Globus pallidus (tissue), 1 donor: ENCODE measurements at places on chromosomes 16 and 17.

DNA sequence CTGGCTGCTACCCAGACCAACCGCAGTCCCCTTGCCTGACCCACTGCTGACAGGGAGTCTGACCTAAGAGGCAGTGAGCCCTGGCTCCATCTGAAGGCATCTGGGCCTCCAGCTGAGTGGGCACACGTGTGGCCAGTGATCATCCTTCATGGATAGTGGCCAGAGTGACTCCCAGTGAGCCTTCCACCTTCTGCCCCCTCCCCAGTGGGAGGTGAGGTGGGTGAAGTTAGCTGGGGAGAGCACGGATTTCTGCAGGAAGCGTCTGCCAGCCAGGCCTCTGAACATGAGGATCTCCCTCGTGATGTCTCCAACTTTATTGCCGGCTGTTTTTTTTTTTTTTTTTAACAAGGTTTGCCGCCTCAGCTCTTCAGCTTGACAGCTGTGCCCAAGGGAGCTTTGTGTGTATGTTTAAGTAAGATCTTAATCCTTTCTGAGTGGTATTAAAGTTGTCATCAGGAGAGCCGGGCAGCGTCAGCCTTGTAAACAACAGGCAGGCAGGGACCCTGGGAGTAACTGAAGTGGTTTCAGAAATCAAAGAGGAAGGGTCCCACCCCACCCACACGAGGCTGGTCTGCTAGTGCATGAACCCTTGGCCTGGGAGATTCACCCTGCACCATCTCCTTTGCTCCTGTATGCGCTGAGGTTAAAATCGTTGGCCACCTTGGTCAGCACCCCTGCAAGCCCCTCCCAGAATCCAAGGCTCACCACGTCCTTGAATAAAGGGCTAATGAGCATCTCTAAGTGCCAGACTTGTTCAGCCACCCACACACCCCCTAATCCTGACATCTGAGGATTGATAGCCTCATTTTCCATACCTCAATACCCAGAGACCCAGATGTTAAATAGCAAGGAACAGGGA, 33.3 kb downstream of the RHBDL3 start:
- DNase-seq: no peak

DNA sequence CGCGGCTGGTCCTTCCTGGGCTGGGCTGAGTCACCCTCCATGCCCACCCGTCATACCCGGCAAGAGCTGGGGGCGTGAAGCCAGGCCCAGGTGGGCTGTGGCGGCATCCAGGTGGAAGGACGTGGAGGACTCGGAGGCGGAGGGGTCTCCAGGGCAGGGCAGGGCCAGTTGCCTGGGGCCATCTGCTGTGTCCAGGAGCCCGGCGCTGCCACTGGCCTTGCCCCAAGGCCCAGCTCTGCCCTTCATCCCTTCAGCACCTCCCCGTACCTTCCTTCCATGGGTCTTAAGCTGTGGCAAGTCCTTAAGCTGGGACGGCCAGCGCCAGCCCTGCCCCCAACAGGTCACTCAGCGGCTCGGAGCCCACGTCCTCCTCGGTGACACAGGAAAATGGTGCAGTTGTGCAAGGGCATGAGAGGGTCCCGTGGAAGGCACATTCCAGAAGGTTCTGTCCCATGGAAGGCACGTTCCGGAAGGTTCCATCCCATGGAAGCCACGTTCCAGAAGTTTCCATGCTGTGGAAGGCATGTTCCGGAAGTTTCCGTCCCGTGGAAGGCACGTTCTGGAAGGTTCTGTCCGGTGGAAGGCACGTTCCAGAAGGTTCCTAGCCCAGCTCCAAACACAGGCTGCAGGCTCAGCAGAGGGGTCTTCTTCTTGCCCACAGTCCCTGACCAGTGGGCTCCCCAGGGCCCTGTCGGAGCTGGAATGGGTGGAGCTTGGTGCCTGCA, 10.4 kb upstream of the CDH15 start:
- DNase-seq: no peak

DNA sequence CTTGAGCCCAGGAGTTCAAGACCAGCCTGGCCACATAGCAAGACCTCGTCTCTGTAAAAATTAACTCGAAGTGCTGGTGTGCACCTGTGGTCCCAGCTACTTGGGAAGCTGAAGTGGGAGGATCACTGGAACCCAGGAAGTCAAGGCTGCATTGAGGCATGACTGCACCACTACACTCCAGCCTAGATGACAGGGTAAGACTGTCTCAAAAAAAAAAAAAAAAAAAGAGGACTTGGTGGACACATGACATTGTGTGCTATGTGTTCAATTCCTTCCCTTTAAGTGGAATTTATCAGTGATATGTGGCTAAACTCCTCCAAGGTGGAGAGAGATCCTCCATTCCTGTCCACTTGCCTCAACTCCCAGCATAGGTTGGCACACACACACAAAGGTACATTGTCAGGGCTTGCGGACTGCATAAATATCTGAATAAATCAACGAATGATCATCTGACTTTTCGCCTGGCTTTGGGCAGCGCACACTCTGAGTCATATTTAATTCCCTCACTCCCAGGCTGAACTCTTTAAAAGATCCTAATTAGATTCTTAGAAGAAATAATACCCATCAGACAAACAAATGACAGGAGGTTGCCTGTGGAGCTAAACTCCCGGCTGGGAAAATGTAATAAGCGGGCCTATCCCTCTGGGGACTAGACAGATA, 25.0 kb upstream of the SYT17 start:
- DNase-seq: no peak

GRCh38 chr16:74280448-74280847, 16.2 kb upstream of the PSMD7 start:
- DNase-seq: no peak

DNA sequence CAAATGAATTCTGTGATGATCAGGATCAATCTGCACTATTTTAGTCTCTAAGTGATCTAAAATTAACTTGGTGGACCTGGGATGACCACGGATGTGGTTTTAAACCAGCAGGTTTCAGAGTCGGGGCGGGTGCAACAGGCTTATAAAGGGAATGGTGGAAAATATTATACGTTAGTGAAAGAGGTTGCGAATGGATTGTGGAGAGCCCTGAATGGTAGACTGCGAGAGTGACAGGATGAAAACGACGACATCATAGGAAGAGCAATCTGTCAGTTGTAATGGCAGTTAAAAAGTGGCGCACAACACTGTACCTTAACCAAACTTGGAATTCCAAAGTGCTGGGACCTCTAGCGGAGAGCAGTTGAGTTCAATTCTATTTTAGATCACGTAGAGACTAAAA, 1.2 kb upstream of the CYB5B start:
- no peak for DNase-seq

- DNase-seq: no peak
Measured at GRCh38 chr17:18860161-18860972, 2.4 kb downstream of the PRPSAP2 start.

DNA sequence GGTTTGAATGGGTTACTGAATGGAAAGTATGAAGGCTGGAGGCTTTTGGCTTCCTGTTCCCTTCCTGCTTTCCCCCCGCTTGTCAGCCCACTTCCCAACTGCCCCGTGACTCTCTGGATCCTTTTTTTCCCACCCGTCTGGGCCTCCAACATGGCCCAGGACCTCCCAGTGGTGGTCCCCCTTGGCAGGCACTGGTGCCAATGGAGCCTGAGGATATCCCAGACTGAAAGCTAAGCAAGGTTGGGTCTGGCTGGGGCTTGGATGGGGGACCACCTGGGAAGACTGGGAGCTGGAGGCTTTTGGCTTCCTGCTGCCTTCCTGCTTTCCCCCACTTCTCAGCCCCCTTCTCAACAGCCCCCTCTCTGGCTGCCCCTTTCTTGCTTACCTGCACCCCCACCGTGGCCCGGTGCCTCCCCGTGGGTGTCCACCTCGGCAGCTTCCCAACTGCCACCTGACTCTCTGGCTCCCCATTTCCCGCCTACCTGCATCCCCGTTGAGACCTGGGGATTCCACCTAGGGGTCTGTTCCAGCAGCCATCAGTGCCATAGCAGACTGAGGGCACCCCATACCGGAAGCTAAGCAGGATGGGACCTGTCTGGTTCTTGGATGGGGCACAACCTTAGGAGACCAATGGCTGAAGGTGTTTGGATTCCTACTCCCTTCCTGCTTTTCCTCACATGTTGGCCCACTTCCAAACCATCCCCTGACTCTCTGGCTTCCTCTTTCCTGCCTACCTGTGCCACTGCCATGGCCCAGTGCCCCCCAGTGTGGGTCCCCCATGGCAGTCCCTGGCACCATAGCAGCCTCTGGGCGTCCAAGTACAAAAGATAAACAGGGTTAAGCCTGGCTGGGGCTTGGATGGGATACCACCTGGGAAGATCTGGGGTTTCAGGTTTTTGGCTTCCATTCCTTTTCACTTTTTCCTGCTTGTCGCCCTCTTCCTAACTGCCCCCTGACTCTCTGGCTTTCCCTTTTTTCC, 2295.3 kb downstream of the TP53TG3F start:
- no peak for DNase-seq

DNA sequence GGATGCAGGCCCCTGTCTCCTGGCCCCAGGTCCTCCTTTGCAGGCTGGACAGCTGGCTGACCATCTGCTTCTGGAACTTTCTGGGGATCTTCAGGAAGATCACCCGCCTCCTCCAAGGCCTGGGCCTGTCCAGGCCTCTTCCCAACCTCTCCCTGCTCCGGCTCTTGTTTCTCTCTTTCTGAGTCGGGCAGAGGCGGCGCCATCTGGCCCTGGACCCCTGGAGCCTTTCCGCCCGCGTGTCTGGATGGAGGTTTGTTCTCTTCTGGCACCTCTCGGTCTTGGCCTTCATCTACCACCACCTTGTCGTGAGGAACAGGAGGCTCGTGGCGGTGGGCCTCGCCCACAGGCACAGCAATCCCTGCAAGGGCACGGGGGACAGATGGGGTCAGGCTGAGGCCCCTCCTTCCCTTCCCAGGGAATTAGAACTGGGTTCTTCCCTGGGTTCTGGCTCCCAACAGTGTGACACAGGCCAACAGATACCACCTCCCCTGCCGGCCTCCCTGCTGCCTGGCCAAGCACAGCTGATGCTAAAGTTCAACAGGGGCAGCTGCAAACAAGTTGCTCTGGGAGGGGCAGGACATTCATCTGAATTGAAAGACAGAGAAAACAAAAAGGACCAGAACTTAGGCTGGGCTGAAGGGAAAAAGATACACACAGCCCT, 13.3 kb downstream of the NDUFAF8 start:
- no peak for DNase-seq

GRCh38 chr16:9003322-9003721, 39.6 kb upstream of the USP7 start:
- DNase-seq: no peak

DNA sequence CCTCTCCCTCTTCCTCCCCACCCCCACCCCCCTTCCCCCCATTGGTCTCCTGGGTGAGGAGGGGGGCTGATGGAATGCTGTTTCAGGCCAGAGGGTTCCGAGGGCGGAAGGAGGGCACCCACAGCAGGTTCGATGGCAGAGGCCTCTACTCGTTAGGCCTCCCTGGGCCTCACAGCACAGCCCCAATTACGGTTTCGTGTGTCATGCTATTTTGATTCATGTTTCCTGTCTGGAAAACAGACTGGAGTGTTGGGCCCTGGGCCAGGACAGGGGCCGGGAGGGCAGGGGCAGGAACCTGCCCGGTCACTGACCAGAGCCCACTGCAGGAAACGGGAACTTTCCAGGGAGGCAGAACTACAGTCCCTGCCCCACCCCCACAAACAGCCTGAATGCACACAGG, 138.2 kb downstream of the C16orf95 start:
- no peak for DNase-seq

GRCh38 chr16:23771027-23771426, 16.2 kb downstream of the CHP2 start:
- DNase-seq: no peak

GRCh38 chr16:10598157-10598556, 17.8 kb upstream of the EMP2 start:
- no peak for DNase-seq
